ENCODE measurements at places on chromosomes 3 and 15.

- DNase-seq, result no peak
Observed at GRCh38 chr15:72112116-72112515, 5.8 kb downstream of the MYO9A start.

DNA sequence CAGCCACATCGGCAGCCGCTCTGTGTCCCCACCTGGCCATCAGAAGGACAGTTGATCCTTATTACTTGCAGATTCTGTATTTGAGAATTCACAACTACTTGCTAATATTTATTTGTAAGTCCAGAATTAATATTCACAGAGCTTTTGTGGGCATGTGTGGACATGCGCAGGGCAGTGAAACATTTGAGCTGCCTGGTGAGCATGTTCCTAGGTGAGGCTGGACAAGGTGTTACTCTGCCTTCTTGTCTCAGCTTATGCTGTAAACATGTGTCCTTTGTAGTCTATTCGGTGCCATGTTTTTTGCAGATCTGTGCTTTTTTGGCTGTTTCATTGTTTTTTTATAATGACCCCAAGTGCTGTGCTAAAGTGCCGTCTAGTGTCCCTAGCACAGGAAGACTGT, 15.6 kb downstream of the FAH start:
- no peak for DNase-seq

DNA sequence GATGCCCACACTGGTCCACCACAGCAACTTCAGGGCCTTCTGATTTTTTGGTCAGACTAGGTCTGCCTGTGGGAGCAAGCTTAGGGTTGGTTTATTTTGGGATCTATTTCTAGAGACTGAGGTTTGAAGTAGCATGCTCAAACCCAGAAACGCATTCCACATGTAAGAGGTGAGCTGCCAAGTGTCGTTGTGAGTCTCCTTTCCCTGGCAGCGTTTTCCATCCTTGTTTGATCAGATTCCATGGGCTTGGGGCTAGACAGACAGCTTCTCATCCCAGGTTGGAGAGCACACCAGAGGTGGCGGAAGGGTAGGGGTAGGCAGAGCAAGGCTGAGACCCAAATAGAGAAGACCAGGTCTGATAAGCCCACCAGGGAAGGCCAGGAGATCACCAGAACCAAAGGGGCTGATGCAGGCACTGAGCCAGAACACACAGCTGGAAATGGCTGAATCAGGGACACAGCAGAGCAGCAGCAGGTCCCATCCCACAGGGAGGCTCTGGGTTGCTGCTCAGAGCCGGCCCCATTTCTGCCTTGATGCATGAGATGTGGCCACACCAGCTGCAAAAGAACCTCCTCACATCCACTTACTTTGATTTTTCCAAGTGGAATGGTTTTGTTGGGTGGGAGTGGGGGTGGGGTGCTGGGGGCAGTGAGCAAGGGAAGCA, 186.8 kb downstream of the THSD4 start:
- DNase-seq, result no peak

GRCh38 chr3:66053550-66054094, 14.9 kb upstream of the MAGI1 start:
- no peak for DNase-seq

- no peak for DNase-seq
Observed at GRCh38 chr3:99544786-99545281, 93.6 kb upstream of the COL8A1 start.

- no peak for DNase-seq
Observed at GRCh38 chr15:27912283-27912682, 186.8 kb downstream of the OCA2 start.

DNA sequence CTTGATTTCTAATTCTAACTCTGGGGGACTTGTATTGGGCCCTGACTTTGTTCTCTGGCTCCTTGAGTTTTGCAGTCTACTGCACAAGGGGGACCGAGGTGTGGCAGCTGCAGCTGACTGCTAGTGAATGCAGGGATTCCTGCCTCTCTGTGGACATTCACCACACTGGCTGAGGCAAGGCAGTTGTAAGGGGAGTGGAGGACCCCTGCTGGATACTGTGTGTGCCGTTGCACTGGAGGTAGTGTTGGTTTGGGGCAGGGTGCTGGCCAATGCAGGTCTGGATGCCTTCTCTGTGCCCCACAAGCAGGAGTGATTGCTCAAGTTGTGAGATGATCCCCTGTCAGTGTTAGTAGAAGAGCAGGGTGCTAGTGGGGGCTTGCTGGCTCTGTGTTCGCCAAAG, 626.1 kb downstream of the SQOR start:
- DNase-seq, result no peak

DNA sequence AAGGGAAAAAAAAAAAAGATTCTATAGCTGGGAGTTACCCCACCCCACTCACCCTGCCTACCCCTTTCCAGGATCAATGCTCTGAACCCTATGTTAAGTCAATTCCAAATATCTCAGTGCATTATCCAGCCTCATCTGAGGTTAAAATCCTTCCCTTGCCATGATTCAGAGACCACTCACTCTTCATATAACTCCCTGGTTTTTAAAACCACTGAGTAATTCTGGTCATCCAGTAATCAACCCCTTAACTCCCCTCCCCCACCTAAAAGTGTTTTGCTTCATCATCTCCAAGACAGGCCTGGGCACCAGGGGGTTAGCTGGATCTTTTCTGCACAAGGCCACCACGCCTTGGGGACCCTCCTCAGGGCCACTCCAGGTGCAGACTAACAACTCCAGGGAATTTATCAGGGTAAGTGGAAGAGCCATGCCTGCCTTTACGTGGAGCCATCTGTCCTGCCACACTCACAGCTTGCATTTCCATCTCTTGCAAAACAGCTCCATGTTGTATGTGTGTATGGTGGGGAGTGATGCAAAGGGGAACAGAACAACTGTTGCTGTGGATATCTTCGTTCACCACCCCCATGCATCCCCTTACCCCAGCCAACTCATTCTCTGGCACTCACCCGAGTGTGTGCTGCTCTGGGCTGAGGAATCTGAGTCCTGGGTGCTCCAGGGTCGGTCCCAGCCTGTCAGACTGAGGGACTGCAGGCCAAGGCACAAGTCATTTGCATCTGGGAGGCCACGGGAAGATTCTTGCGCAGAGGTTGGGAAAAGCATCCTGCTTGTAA, 30.7 kb upstream of the RPS17 start:
- DNase-seq, result no peak

DNA sequence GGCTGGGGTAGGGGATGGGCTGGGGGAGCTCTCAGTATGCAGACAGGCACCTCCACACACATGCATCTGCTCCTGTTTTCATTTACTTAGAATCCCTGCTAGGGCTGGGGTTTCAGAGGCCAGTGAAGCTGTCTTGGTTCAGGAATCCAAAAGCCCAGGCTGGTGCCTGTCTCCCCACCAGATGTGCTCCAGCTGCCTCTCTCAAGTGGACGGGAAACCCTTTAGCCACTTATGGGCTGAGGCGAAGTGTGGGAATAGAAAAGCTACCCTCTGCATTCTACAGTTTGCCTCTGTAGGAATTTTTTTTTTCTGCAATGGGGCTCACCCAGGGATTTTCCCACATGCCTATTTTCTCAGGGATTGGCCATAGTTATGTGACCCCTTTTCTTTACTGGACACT, 72.5 kb downstream of the ATP2B2 start:
- DNase-seq, result no peak

DNA sequence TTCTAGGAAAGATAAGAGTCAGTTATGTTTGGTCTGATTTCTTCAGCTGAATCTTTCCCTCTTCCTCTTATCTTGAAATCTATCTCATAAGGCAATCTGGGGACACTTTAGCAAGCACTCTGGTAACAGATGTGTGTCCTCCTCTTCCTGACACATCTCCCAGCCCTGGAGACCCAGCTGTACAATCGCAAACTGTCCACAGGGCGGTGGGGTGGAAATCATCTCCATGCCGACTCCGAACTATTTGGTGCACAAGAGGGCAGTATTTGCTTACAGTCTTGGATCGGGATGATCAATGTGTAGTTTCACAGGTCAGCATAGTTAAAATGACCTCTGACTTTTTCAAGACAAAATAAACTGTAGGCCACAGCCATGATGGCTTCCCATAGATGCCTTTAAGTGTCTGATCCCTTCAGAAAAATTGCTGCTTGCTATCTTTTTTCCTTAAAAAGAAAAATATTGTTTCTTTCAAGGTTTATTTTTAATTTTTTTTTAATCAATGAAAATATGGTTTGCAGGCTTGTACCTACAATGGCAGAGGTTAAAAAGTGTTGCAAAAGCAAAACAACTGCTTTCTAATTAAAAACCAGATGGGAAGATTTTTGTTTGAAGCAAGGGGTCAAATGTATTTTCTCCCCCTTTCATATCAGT, 17.7 kb downstream of the EEFSEC start:
- DNase-seq, result no peak

DNA sequence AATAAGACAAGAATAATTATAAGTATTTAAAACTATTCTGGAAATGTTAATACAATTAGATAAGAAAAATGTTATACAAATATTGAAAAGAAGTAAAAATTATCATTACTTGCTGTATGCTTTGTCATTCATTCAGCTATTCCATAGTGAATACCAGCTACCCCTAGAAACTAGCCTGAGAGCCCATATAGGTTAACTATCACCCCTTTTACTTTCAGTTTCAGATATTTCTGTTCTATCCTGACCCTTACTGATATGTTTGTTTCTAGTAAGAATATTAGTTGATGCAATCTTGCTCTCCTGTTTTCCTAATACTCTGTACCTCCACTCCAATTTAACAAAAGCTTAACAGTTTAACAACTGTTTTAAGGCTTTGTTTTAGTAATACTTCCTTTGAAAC, 31.6 kb downstream of the FAM227B start:
- no peak for DNase-seq

DNA sequence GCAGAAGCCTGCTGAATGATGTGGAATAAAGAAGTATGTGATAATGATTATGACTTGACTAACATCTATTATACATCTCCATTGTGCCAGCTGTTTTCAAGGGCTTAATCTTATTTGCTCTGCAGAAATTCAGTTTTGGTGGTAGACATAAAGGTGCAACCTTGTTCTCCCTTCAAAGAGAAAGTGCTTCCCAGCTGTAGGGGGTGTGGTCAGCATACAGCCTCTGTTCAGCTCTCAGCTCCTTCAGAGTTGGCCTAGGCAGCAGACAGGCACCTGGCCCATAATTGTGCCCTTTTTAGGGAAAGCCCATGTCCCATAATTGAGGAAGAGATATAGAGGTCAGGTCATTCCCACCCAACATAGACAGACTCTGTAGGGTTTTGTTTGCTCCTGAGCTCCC, 104.3 kb upstream of the EOMES start:
- DNase-seq, result no peak

DNA sequence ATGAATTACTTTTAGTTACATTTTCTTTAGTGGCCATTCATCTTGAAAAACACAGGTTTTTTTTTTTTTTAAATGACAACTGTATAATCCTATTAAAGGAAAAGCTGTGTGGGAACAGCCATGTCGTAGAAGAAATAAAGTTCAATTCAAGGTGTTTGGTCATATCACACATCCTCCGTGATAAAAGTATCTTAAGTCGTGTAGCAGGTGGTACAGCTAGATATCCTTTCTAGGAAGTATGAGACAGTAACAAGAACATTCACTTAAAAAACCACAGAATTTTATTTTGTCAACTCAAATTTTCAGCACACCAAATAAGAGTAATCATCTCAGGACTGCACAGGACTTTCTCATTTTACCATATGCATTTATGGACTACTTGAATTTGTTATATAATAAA, 16.1 kb downstream of the ZDHHC23 start:
- DNase-seq, result no peak

- DNase-seq, result no peak
Observed at GRCh38 chr3:43770426-43771103, 79.8 kb downstream of the ABHD5 start.

DNA sequence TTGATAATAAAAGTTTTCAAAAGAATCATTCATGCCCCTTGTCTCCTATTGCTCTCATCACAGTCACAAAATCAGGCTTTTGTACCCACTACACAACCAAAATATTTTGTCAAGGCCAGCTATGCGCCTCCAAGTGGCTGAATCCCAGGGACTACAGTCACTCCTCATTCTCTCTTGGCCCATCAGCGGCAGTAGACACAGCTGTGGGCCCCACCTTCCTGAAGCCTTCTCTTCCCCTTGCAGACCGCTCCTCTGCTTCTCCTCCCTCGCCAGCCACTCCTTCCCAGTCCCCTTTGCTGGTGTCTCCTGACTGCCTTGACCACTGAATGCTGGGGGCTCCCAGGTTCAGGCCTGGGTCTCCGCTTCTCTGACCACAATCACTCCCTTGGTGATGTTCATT, 52.1 kb downstream of the LSM3 start:
- DNase-seq, result no peak

DNA sequence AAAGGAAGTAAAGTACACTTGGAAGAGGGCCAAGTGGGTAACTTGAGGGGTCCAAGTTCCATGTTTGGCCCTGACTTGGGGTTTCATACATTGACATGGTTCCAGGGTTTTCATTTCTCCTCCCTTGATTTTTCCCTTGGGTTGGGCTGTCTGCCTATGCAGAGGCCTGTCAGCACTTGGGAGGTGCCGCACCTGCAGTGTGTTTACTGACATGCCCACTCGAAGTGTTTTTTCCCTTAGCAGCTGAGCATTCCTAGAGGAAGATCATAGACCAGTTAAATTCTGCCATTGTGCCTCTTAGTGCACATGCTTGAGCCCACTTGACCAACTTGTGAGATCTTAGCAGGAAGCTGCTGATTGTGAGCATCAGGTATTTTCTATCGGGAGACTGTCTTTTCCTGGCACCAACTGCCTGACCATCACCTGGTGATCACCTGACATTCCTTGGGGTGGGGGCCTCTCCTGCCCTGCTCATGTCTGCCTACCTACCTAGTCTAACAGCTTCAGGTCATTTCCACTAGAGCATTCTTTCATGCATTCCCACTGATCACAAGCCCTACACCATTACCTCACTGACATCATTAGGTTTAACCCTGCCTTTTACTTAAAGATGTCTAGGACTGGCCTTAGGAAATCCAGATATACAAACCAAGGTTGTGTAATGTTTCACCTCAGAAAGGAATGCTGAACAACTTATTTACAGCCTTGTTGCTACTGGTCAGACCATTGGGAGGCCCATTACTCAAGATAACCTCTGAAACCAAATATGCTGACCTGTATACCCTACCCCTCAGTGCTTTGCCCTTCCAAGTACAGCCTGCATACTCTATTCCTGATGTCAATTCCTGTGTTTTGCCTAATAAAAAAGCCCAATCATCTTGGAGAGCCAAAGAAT, 68.3 kb downstream of the CD47 start:
- DNase-seq, result no peak

- no peak for DNase-seq
Observed at GRCh38 chr15:100642213-100642949, 40.0 kb downstream of the ASB7 start.

- no peak for DNase-seq
Observed at GRCh38 chr3:55486857-55487380, at the start of gene WNT5A. TSS of gene WNT5A (minus strand) at chr3:55487306. CDS start at chr3:55486985, 321 bp downstream.

- DNase-seq, result no peak
Observed at GRCh38 chr3:71659864-71660591, 65.2 kb downstream of the EIF4E3 start.

- no peak for DNase-seq
Observed at GRCh38 chr15:60681353-60681752, 202.4 kb upstream of the ICE2 start.

GRCh38 chr15:42890161-42890913, 30.2 kb downstream of the TTBK2 start:
- no peak for DNase-seq

- DNase-seq, result no peak
Observed at GRCh38 chr15:40055576-40056293, 16.8 kb upstream of the SRP14 start.

GRCh38 chr3:81425198-81425868, 336.1 kb downstream of the GBE1 start:
- DNase-seq, result no peak

GRCh38 chr3:135929670-135930069, 35.9 kb upstream of the PPP2R3A start:
- DNase-seq, result no peak

- DNase-seq, result no peak
Observed at GRCh38 chr3:148992027-148992634, 791 bp downstream of the GYG1 start.
